Stimulated activated CD4-positive, alpha-beta T cell treated with anti-CD3 and anti-CD28 coated beads, Interleukin-15, amount 100 ng/mL, for 24 hours (primary cell): ENCODE measurements at places on chromosomes 6 and 20.

- no peak for DNase-seq
Observed at GRCh38 chr6:85402071-85402470, 47.8 kb upstream of the NT5E start.

GRCh38 chr6:40899684-40900155, 139.3 kb downstream of the UNC5CL start:
- no peak for DNase-seq

- peak; percentile 54 for DNase-seq
Observed at GRCh38 chr20:48766961-48767960, 60.5 kb downstream of the PREX1 start.

DNA sequence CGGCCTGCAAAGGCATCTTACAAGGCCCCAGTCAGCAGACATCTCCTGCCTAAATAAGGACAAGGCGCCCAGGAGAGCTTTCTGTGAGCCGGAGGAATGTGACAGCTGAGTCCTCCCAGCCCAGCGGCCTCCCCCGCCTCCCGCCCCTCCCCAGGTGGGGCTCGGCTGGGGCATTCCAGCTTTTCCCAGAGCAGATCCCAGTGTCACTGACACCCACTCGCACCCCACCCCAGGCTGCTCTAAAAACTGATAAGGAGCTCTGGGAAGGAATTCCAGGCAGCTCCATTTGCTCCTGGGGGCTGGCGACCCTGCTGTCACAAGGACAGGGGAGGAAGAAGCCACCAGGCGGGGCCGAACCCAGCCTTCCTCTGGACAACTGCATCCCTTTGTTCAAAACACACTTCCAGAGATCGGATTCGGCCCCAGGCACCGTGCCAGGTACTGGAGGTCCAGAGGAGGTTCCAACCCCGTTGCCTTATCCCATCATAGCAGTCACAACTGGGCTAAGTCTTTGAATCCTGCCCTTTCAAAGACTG, 49.7 kb downstream of the JPH2 start:
- DNase-seq = no peak

DNA sequence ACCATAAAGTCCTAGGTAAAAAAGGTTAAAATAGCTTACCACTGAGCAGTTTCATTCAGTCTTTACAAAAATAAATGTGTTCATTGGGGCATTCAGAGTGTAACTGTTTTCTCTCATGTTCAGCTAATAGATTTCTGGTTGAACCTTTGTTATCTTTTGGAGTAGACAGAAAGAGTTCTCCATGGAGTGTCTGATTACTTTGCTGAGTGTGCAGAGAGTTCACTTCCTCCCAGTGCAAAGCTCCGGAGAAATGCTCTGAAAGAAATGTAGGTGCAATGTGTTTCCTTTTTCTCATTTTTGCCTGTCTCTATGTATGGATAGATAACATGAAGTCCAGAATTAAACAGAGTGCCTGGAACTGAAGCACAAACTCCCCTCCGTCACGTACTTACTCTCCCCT, 52.6 kb downstream of the JAG1 start:
- no peak for DNase-seq

GRCh38 chr20:43939762-43940121, 25.1 kb downstream of the TOX2 start:
- no peak for DNase-seq

DNA sequence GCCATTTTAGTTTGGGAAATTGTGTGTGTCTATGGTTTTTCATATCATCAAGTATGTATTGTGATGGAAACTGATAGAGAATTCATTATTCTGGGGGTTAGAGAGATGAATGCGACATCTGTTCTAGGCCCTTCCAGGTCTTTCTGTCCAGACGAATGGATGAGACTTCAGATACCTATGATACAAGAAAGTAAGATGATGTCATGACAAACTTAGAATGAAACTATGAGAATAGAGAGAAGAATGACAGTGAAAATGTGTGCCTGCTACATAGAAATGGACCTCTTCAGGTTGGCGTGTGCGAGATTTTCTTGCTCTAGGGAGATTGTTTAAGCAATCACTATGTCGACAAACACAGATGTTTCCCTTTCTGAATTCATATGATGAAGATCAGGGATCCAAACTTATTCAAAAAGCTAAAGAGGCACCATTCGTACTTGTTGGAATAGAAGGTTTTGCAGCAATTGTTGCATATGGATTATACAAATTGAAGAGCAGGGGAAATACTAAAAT, 76.1 kb downstream of the SCAND1 start:
- DNase-seq = no peak

DNA sequence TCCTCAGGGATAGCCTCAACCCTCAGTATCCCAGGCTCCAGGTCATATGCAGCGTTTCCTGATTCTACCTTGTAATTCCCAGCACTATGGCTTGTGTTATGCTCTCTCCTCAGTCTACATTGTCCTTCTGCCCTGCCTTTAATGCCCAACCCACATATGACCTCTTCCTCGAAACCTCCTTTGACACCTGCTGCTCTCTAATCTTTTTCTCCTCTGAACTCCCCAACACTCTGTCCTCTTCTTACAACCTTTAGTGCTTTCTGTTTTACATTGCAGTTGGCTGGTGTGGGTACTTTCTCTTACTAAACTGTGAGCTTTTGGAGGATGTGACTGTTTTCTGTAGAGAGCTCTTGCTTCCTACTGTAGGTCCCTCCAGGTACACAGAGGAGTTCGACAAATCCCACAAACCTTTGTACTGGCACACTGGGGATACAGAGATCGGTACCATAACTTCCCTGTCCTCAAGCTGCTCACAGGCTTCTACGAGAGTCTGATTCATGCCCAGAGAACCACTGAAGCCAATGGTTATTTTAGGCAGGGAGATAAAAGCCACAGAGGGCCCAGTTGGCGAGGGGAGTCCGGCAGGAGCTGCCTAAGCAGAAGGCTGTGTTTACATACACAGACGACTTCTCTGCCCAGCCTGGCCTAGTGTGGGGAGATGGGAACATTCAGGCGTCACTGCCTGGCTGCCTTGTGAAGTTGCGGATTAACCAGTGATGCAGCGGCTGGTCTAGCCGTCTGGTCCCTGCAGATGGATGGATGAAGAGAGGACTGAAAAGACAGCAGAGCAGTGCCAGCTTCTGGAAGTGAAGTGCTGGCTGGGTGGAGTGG, 8.4 kb upstream of the EPB41L1 start:
- no peak for DNase-seq

GRCh38 chr6:151959086-151959485, 151.6 kb downstream of the ESR1 start:
- DNase-seq = no peak

DNA sequence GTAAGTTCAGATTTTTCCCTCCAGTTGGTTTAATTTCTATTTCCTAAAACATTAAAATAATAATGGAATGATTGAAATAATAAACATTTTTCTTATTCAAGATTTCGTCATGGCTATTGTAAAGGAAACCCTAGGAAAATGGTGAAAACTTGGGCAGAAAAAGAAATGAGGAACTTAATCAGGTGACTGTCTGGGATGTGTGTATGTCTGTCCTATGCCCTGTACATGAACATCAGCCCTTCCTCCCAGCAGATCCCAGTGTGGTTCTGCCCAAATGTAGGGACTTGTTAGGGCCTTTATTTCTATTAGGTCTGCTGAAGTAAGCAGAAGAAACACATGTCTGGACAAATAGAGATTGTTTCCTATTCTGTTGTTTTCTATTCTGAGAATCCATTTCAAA, 13.1 kb downstream of the RIOK1 start:
- no peak for DNase-seq

DNA sequence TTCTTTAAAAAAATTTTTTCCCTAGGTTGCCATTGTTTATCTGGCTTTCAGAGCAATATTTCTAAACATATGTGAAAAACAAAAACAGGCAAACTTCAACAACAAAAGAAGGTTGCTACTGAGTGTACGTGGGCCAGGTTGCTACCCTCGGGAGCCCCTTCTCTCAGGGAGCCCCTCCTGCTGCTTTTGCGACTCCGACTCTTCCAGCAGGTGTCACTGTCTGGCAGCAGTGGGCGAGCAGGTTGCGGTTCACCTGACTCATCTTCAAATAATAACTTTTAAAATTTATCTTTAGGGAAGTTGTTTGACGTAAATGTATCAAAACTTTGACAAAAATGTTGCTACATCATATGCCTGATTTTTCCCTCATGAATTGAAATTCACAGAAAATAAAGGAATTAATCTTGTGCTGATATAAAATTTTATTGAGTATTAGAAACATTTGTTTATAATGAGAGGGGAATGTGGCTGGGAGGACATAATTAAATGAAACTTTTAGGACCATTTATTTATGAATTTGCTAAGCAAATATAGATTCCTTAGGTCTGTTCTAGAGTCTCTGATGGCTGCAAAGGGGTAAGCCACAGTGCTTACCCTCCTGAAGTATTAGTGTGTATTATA, 138.8 kb downstream of the HIVEP1 start:
- DNase-seq = peak; percentile 46

GRCh38 chr6:157322792-157323254, 496 bp downstream of the TMEM242 start:
- DNase-seq = peak; percentile 92

DNA sequence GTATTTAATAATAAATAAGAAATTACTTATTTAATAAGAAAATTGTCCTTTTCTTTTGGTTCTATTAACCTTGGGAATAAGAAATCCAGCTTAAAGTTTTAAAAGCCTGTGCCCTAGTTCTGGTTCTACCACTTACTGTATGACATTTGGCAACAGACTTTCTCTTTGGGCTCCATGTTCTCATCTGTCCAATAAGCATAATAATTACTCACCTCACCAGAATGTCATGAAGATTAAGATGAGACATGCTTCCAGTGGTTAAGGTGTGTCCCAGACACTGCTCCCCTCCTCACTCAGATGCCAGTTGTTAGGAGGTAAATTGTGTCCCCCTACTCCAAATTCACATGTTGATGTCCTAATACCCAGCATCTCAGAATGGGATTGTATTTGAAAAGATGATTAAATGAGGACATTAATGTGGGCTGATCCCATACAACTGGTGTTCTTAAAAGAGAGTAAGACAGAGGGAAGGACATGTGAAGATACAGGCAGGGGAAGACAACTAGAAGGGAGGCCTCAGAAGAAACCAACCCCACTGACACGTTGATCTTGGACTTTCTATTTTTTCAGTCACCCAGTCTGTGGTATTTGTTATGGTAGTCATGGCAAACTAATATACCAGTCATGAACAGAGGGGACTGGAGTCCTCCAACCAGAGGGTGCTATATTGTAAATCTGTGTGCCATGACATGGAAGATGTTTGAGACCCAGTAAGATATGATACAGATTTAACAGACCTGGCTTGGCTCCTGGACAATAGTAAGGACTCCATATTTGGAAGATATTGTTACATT, 6.4 kb upstream of the MICAL1 start:
- DNase-seq = no peak

- no peak for DNase-seq
Observed at GRCh38 chr6:63714091-63714490, 78.5 kb downstream of the PHF3 start.

- DNase-seq = no peak
Observed at GRCh38 chr20:1654996-1655395, 2.6 kb downstream of the SIRPG start.

- peak; percentile 31 for DNase-seq
Observed at GRCh38 chr6:11824986-11825385, 46.4 kb upstream of the ADTRP start.

GRCh38 chr6:63882208-63882607, 246.6 kb downstream of the PHF3 start:
- no peak for DNase-seq

GRCh38 chr6:54916858-54917257, 70.3 kb downstream of the FAM83B start:
- DNase-seq = no peak

DNA sequence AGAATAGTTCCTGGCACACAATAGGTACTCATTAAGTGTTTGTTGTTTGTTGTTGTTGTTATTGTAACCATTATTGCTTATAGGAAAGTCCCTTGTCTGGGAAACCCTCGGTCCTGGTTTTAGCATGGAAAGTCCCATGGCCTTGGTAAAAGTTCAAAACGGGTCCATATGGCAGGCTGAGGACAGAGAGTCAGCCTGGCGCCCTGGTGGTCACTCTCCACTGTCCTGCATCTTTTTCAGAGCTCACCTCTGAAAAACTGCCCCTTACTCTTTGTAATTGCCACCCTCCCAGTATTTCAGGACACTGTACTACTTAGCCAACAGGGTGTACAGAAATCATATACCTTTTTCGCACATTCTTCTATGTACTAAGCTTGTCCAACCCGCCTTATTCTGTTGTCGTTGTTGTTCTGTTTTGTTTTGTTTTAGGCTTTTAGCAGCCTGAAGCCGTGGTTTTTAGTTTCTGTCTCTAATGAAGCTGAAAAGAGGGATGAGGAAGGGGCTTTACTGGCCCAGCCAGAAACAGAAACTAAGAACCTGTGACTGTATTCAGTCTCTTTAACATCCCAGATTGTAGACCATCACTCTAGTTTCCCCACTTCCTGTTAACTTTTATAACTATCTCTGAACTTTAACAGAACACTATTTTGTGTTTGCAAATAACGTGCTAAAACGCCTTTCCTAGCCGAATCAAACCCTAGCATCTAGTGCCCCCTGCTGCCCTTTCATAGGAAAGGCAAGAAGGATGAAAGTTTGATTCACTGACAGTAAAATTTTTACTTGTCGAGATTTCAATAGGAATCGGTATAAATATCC, 7.6 kb upstream of the TMEM14A start:
- DNase-seq = peak; percentile 55

DNA sequence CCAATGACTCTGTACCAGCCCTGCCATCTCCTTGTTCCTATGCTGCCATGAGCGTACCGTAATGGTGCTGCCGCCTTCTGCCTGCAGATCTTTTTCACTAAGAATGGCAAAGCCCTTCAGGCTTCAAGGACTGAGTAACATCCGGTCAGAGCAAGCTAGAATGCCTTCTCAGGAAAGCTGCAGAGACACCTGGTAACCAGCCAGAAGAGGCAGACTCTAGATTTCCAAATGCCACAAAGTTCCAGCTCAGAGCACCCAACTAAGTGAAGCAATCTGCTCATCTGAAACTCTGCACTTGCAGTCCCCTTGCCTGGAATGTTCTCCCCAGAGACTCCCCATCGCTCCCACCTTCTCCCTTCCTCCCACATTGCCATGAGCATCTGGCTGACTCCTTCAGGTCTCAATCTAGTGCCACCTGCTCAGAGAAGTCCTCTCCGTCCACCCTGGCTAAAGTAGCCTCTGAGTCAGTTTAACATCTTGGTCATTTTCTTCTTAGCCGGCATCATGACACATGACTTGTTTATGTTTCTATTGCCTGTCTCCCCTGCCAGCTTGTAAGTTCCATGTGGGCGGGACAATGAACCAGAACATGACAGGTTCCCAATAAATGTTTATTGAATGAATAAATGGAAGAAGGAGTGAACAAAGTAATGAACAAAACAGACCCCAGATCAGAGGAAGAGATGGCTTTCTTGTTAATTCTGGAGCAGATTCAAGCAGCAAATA, 6.9 kb upstream of the OCSTAMP start:
- no peak for DNase-seq

DNA sequence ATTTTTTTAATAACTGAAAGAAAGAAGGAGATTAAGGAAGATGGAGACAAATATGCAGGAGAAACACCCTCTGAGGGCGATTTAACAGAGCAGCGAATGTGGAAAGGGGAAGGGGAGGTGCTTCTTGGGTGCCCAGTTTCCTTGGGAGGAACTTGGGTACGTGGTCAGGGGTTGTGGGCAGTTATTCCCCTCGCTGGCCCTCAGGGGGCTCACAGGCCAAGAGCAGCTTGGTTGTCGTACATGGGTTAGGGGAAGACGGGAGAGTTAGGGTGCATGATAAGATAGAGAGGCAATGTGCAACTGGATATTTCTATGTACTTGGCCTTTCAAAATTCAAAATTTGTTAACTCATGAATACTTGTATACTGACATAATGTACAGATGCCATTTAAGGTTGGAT, 7.0 kb upstream of the TUBB2A start:
- no peak for DNase-seq

GRCh38 chr20:1469925-1470571, 3.4 kb upstream of the NSFL1C start:
- DNase-seq = peak; percentile 37
